ENCODE measurements at places on chromosomes 2 and 18. TPM values are rescaled to one million over a fixed set of nuclear protein-coding genes. Genes with fewer than 3 reads are reported as not detected.

- DNase-seq: peak; percentile 59
Observed at GRCh38 chr2:85753525-85754312, at the start of gene ATOH8. Gene ATOH8, plus strand, starts transcription at chr2:85753991. Its CDS starts 199 bp downstream, at chr2:85754190.

DNA sequence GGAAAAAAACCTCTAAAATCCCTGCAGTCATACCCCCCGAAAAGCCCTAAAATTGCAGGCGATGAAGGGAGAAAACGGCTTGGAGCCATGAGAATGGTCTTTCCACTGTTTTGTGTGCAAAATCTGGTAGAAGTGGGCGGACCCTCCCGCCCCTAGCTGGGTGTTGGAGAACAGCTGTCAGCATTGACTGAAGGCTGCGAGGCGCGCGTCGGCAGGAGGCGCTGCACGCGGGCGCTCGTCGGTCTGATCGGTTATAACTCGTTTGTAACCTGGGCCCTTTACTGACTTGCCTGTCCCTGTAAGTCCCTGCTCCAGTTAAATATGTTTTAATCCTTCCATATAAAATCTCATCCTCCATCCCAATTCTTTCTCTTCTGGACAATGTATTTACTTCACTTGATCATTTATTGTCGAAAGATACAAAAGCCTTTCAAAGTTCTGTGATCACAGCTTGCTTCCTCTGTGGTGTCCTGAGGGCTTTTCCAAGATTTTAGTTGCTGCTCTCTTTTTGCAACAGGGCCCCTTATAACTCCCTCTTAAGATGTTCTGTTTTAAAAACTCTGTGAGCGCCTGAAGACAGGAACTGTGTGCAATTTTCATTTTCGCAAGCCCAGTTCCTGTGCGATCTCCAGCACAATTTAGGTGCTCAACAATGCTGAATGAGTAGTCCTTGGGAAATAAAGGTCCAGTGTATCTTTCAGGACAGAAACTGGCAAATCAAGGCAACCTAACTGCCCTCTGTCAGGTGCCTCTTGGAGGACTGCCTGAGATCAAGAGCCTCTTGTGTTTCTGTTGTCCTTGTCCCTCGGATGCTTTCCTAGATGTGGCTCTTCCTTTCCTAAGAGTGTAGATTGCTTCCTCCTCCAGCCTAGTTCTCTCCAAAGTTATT, 918 bp upstream of the HNRNPLL start:
- peak; percentile 73 for DNase-seq

DNA sequence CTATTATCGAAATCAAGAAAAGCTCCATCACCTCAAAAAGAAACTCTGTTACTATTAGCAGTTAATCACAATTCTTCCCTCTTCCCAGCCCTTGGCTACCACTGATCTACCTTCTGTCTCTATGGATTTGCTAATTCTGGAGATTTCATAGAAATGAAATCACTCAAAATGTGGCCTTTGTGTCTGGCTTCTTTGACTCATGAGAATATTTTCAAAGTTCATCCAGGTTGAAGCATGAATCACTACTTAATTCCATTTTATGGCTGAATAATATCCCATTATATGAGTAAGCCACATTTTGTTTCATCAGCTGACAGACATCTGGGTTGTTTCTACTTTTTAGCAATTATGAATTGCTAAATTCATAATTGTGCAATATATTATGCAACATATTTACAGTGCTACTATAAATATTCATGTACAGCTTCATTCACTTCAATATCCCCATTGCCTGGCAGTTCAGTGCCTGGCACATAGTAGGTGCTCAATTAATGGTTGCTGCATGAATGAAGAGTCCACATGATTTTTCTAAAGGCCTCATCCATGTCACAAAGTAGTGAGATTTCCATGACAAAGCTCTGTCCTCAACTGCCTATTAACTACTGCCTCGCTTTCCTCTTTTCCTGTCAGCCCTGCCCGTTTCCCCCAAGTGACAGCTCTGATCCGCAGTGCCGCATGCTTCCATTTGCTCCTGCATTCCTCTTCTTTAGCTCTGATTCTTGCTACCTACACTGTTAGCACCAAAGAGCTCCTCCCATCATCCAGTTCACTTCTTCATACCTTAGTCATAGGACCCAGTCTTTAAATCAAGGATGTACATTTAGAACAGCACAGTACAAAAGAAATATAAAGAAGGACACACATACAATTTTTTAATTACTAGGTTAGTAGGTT, 32.8 kb downstream of the CCDC93 start:
- DNase-seq: peak; percentile 91

GRCh38 chr2:237689336-237690131, 62.1 kb downstream of the LRRFIP1 start:
- no peak for DNase-seq

DNA sequence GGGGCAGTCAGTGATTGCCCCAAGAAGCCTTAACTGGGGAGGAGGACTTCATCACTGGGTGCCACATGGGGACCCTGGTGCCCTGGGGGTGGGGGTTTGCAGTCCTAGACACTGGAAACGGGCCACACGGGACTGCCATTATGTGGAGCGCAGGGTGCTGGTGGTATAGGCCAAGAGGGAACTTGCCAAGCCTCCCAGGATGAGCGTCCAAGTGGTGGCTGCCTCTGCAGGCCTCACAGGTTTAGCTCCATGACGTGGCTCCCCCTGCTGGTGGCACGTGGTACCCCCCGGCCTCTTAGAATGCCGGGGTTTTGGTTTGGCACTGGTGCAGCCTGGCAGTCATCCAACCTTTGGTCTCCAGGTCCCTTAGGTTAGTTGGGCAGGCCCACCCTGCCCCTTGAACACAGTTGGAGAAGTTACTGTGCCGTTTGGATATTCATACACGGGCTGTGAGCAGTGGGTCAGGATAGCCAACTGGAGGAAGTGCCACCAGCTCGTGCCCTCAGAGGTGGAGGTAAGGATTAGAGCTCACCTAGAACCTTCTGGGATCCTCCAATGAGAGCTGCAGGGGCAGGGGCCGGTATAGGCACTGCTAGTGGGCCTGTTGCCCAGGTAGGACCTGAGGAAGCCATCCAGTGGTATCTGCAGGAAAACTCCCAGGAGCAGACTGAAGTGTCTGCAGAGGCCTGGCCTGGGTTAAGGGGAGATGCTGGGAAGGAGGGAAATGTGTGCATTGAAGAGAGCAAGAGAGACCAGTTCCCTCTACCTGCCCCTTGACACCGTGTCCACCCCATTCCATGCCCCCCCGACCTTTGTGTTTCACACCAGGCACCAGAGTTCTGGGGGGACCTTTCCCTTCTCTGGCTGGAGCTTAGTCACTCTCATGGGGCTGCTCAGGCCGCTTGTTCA, 5.7 kb downstream of the PTMA start:
- DNase-seq: peak; percentile 74

GRCh38 chr18:59068276-59069071, 71.2 kb upstream of the SEC11C start:
- no peak for DNase-seq

- DNase-seq: no peak
Observed at GRCh38 chr2:221571025-221571550, 1.0 kb downstream of the EPHA4 start.

DNA sequence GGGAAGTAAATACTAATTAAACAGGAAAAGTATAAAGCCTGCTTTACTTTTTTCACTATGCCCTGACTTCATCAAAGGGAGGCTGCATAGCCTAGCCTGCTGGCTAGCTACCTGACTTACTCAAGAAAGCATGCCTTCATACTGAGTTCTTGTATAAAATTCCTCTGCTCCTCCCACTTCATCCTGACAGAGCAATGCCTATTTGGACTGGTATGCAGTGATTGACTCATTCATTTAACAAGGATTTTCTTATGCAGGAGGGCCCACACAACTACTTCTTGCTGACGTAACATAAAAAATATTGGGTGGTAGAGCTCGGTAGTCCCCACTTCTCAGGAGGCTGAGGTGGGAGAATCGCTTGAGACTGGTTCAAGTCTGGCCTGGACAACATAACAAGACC, 70.5 kb downstream of the PRPF40A start:
- DNase-seq: peak; percentile 95

DNA sequence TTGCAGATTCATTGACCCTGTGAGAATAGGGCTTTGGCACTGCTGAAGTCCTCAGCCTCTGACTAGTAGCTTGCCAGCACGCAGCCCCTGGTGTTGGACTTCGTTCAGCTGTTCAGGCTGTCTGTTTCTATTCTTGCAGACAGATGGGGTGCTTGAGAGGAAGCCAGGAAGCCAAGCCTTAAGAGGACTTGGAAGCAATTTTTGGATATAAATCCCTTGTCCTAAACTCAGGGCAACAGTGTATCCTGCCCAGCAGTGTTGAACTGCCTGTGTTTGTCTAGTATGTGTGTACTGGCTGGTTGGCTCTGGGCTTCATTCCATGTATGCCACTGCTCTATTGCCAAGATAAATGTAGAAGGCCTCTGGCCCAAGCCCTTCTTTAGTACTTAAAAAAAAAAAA, 108.6 kb downstream of the COMMD1 start:
- DNase-seq: peak; percentile 21

- peak; percentile 82 for DNase-seq
Observed at GRCh38 chr2:218964041-218964771, 4.7 kb downstream of the CDK5R2 start.

- no peak for DNase-seq
Observed at GRCh38 chr2:173017646-173018420, 57.8 kb upstream of the MAP3K20 start.

GRCh38 chr18:47872426-47872825, 58.0 kb downstream of the SMAD2 start:
- no peak for DNase-seq

GRCh38 chr2:79612999-79613398, 100.1 kb downstream of the CTNNA2 start:
- DNase-seq: no peak

Gene ATP6V1B1
- 0.24 TPM for total RNA-seq

Gene RNPEPL1
- 44.8 TPM for total RNA-seq

Gene NEUROD1
- total RNA-seq: not detected

Gene RBKS
- total RNA-seq: 2.4 TPM

Gene GRP
- total RNA-seq: not detected

Gene DPP4
- 44.1 TPM for total RNA-seq

Gene DIPK1C
- total RNA-seq: not detected

Gene AQP12A
- total RNA-seq: not detected

Gene HOXD4
- total RNA-seq: 0.42 TPM

Gene FAM210A
- 16.1 TPM for total RNA-seq

Gene MZT2B
- total RNA-seq: 271 TPM
